Esophagus squamous epithelium (tissue), 5 donors: ENCODE measurements at places on chromosomes 11 and 22.

GRCh38 chr11:61782841-61783240, 9.6 kb downstream of the TMEM258 start:
- DNase-seq = no peak

DNA sequence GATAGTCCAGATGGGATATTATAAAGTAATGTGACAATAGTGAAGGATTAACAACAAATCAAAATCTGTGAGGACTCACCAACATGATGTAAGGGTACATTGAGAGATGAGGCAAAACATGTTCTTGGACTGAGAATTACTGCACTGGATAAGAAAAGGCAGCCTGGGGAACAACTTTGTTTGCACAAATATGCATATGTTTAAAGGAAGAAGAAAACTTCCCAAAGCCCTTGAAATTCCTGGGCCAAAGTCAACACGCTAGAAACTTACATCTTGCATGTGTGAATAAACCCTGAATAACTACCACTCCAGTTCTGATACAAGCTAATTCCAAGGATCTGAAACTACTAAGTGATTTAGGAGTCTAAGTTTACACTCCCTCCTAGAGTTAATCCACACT, 1.1 kb downstream of the OR52A5 start:
- no peak for DNase-seq

DNA sequence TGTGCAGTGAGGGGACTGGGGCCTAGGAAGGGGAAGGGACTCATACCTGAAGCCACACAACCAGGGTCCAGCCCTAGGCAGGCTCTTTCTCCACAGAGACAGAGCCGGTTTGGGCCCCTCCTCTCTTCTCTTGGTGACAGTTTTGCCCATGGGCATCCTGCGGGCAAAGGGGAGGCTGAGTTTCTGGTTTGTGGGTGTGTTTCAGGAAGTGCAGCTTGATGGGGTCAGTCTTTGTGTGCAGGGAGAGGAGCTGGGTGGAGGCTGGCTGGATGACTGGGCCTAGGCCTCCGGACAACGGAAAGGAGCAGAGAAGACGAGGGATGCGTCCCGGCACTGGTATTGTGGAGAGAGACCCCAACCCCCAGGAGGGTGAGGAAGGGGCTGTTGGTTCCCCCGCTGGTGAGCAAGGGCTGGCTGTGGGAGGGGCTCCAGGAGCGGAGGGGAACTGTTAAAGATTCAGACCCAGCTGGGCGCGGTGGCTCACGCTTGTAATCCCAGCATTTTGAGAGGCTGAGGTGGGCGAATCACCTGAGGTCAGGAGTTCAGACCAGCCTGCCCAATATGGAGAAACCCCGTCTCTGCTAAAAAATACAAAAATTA, 23.4 kb upstream of the CELSR1 start:
- no peak for DNase-seq

DNA sequence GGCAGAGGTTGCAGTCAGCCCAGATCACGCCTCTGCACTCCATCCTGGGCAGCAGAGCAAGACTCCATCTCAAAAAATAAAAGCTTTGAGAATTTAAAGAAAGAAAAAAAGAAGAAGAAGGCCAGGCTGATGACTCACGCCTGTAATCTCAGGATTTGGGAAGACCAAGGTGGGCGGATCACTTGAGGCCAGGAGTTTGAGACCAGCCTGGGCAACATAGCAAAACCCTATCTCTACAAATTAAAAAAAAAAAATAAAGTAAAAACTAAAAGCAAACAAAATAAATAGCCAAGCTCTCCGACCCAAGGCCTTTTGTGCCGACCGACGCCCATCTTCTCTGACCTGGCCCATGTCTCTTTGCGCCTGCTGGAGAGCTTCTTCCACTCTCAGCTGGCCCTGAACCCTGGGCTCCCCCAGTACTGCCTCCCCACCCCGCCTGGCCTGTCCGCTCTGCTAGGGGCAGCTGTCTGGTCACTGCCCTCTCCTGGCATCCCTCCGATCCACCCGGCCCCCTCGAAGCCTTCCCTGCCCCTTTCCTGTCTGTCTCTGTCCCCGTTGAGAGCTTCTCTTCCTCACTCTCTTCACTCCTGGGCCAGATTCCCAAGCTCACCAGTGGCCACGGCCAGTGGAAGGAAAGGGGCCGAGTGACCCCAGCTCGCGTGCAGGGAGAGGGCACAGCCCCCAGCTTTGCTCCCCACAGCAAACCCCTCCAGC, 4.8 kb upstream of the LSP1 start:
- no peak for DNase-seq

DNA sequence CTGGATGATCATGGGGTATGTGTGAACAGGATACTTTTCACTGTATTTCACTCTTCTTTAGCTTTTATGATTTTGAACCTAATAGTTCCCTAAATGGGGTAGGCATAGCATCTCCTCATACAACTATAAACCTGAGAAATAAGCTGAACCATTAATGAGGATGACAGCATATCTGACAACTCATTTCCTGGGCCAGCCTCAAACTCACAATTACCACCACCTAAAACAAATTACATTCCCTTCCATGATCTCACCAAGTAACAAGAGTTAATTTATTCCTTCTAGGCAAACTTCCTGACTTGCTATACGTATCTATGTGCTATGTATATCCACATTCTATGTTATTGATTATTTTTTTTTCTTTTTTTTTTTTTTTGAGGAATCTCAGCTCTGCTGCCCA, 23.0 kb downstream of the SIK3 start:
- no peak for DNase-seq

DNA sequence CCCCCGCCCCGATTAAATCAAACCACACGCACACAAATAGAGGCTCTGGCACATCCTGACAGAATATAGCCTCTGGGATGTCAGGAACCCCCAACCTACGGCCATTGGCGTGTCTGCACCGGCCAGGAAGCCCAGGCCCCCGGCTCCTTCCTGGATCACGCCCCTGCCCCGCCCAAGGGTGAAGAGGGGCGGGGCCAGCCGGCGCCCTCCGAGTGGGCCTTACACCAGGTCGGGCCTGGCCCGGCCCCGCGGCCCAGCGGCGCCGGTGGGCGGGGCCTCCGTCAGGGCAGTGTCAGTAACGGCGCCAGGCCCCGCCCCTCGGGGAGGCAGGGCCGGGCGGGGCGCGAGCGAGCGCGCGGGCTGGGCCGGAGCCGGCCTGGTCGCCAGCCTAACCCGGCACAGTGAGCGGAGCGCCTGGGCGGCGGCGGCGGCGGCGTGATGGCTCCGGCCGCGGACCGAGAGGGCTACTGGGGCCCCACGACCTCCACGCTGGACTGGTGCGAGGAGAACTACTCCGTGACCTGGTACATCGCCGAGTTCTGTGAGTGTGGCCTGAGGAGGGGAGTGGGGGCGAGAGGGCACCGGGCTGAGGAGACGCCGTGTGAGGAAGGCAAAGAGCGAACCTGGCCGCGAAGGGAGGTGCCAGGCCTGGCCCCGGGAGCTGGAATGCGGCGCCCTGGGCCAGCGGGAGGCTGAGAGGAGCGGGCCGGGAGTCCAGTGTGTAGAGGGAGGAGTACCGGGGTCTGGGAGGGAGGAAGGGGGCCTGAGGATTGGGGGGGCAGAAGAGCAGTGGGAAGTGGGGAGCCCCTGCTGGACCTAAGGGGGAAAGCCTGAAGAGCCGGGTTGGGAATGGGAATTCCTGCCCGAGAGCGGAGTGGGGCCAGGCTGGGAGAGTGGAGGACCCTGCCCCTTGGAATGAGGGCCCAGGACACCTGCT, at the start of gene ACER3:
TSS of gene ACER3 (plus strand) at position 380 of the 937 bp plus-strand sequence. CDS start at position 439, 59 bp downstream.
- peak; percentile 47 for DNase-seq

- DNase-seq = no peak
Measured at GRCh38 chr11:63843041-63843440, 4.1 kb downstream of the MARK2 start.

DNA sequence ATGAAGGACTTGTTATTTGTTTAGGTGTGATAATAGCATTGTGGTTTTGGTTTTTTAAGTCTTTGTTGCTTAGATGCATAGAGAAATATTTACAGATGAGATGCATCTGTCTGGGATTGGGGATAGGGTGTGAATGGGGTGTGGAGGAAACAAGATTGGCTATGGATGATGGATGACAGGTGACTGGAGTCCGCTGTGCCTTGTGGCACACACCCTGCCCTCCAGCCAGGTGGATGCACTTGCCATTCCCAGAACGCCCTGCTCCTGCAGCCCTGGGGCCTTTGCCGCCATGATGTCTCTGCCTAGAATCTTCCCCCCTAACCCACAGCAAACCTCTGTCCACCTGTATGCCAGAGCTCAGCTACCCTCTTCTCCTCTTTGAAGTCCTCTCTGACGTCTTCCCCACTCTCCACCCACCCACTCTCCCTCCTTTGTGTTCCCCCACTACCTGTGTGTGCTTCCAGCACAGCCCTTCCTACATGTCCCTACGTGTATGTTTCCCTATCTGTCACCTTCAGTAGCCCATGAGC, 54.7 kb downstream of the WNT11 start:
- no peak for DNase-seq

DNA sequence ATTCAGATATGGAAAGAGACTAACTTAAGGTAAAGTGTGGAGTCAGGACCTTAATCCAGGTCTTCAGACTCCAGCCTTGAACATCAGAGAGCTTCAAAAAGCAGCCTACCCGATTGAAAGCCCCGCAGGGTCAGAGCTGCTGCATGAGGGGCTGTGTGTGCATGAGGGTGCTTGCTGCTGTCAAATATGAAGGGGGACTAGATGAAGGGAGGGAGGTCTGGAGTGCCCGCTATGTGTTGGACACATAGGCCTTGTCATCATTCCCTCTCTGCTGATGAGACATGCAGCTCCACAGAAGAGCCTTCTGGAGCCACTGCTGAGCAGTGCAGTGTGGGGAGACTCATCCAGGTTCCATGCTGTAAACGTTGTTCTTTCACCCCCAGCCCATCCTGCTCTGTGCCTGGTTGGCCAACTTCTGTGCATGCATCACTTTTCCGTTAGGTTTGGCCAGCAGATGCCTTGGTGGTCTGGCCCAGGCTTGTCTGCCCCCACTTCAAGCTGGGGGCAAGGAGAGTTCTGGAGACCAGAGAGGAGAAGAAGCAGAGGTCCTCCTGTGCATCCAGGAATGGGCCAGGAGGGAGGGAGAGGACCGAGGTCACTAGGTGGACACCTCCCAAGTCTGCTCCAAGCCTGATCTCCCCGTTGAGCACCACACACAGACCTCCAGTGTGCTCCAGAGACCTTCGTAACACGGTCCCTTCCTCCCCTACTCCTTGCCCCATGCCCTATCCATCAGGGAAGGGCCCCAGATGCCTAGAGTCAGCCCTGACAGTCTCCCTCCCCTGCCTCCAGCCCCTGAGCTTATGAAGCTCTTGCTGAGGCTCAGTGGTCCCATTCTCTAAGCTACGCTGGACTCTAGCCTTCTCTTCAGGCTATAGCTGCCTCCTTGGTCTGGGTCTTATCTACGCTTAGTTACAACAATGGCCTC, 32.0 kb downstream of the LRRC32 start:
- DNase-seq = no peak

- no peak for DNase-seq
Measured at GRCh38 chr11:2566223-2567025, 121.6 kb downstream of the KCNQ1 start.

DNA sequence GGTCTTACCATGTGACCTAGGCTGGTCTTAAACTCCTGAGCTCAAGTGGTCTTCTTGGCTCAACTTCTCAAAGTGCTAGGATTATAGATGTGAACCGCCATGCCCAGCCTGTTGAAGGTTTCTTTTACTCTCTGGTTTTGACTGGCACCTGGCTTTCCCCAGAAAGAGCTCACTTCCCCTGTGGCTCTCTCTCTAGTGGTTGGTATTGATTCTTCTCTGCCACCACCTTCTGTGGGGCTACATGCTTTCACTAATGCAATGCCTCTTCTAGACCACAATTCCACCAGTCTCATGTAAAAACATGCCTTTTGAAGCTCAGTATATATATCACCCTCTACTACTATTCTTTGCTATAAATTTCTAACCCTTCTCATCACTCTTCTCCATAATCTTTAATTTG, 67.2 kb downstream of the CCDC83 start:
- DNase-seq = no peak

DNA sequence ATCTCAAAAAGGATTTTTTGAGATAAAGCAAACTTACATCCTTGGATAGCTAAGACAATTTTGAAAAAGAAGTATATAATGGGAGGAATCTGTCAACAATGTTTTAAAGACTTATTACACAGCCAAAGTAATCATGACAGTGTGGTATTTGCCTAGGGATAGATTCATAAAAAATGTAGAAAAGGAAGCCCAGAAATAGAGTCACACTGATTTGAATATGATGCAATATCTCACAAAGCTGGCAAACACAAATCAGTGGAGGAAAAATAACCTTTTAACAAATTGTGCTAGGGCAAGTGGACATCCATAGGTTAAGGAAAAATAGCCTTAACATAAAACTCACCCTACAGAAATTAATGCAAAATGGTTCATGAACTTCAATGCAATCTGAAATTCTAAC, 6.0 kb downstream of the XKR3 start:
- DNase-seq = no peak

DNA sequence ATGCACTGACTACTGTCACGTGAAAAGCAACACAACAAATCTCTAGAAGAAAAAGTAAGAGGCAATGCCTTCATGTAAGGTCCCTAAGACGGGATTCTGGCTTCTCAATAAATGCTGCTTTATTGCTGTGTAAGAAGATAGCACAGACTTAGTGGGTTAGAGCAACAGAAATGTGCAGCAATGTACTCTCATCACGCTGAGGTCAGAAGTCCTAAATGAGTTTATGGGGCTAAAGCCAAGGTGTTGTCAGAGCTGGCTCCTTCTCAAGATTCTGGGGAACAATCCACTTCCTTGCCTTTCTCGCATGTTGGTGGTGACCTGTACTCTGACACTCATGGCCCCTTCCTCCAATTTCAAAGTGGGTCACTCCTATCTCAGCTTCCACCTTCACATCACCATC, 93.4 kb downstream of the SHANK2 start:
- no peak for DNase-seq

GRCh38 chr11:61362542-61362875, 335 bp downstream of the TMEM138 start:
- DNase-seq = no peak

- DNase-seq = no peak
Measured at GRCh38 chr22:22244316-22245250, at the start of gene VPREB1. TSS of gene VPREB1 (plus strand) at chr22:22244786. CDS start at chr22:22244814, 28 bp downstream.

- no peak for DNase-seq
Measured at GRCh38 chr22:49359076-49359475, 468.6 kb downstream of the BRD1 start.

DNA sequence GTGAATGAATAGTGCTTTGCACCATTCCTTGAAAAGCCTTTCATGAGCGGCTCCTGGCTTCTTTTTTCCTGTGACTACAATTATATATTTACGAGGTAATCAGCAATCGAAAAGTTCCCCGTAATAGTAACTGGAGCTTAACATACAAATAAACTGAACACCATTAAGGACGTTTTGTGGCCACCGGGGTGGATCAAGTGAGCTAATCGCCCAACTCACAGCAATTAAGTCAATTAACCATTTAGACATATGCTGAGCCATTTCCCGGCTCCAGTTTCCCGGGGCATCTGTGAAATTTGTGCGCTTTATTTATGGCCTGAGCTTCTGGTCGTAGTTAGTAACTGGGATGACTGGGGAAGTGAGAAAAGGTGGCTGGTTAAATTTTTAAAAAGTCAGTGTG, 465.2 kb downstream of the MIAT start:
- DNase-seq = no peak
